ENCODE measurements at places on chromosomes 5 and 9. TPM values are rescaled to one million over a fixed set of nuclear protein-coding genes. Genes with fewer than 3 reads are reported as not detected.
A peak's percentile ranks its signal among the peaks of the same experiment; 100 is the strongest.

DNA sequence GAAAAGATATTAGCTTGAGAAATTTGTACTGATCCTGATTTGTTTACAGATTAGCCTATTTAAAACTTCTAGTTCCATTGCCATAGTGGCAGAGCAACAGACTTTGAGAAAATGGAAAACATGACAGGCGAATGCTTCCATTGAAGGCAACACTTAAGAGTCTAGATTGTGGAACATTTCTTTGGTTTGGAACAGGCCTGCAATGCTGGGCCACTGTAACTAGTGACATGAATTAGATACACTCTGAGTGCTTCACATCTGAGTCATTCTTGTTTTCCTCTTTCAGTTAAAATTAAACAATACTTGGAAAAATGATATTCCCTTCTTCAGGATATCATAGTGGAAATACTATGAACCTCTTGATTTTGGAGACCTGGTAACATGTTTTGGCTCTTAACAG is 453.6 kb upstream of the TUSC1 start:
- H3K27me3 ChIP-seq, result no peaks in the 10 kb centered on the region
- no peaks in the 10 kb centered on the region for H3K4me1 ChIP-seq
- H3K4me3 ChIP-seq, result no peak overlapping the region
- DNase-seq, result no peak

- H3K4me1 ChIP-seq, result peaks cover 29% of the 10 kb centered on the region
- H3K36me3 ChIP-seq, result peaks cover 8% of the 10 kb centered on the region
- H3K4me3 ChIP-seq, result peak overlapping the region; percentile 96
- peaks cover 5% of the 10 kb centered on the region for H3K27me3 ChIP-seq
- peak overlapping the region; percentile 23 for H3K27ac ChIP-seq
Observed at GRCh38 chr5:87268970-87269377, 1.3 kb downstream of the RASA1 start.

- no peaks in the 10 kb centered on the region for H3K27me3 ChIP-seq
- no peaks in the 10 kb centered on the region for H3K4me1 ChIP-seq
- H3K4me3 ChIP-seq, result no peak overlapping the region
- H3K36me3 ChIP-seq, result no peaks in the 10 kb centered on the region
- no peak for DNase-seq
Observed at GRCh38 chr9:38289236-38289865, 103.2 kb upstream of the ALDH1B1 start.

DNA sequence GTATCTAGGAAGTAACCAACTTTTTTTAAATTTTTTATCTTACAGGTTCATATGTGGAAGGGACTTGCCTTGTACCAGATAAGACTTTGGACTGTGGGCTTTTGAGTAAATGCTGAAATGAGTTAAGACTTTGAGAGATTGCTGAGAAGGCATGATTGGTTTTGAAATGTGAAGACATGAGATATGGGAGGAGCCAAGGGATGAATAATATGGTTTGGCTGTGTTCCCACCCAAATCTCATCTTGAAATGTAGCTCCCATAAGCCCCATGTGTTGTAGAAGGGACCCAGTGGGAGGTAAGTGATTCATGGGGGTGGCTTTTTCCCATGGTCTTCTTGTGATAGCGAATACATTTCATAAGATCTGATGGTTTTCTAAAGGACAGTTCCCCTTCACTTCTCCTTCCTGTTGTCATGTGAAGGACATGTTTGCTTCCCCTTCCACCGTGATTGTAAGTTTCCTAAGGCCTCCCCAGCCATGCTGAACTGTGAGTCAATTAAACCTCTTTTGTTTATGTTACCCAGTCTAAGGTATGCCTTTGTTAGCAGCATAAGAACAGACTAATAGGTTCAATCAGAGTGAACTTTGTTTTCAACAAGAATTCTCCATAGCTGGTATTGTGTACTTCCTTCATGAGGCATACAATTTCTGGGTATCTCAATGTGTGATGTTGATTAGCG is 535.6 kb upstream of the MEF2C start:
- H3K36me3 ChIP-seq, result no peaks in the 10 kb centered on the region
- no peaks in the 10 kb centered on the region for H3K4me1 ChIP-seq
- no peak overlapping the region for H3K4me3 ChIP-seq
- no peaks in the 10 kb centered on the region for H3K27me3 ChIP-seq

DNA sequence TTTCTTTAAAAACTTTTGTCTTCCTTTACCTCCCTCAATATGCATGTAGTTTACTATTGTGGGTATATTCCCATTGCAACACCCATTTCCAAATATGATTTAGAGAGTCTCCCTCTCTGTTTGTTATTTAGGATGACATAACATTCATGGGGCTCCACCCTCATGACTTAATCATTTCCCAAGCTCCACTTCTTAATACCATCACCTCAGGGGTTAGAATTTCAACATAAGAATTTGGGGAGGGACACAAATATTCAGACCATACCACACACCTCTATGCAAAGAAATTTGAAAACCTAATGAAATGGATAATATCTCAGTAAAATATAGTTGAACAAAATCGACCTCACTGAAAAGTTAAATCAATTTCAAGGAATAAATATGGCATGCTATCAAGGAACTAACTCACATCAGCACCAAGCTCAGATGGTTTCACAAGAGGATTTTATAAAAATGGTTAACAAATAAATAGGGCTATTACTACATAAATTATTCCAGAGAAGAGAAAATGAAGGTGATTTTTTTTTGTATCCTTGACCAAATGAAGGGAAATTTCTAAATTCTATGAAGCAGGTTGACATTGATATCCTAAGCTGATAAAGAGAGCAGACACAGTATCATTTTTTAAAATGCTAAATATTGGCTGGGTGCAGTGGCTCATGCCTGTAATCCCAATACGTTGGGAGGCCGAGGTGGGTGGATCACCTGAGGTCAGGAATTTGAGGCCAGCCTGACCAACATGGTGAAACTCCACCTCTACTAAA is 20.2 kb upstream of the UBTD2 start:
- H3K27me3 ChIP-seq, result peaks cover 12% of the 10 kb centered on the region
- no peaks in the 10 kb centered on the region for H3K4me1 ChIP-seq
- no peak overlapping the region for H3K4me3 ChIP-seq
- H3K36me3 ChIP-seq, result no peaks in the 10 kb centered on the region
- no peak for DNase-seq
- no peak overlapping the region for H3K27ac ChIP-seq

DNA sequence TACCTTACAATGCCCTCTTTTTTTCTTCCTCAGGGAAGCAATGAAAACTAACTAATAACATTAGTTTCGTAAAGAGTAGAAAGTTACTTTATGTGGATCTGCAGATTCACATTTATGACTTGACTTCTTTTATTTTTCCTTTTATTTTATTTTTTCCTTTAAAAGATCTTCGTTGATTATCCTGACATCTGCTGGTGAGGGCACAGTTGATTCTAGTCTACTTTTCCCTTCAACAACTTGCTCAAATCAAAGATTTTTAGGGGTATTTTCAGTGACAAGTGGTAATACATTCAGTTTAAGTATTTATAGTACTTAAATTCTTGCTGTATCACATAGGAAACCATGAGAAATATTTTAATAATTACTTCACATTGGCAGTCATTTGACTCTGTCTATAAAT is 4.9 kb downstream of the EDIL3 start:
- no peaks in the 10 kb centered on the region for H3K36me3 ChIP-seq
- H3K27ac ChIP-seq, result no peak overlapping the region
- DNase-seq, result no peak
- H3K27me3 ChIP-seq, result peaks cover 24% of the 10 kb centered on the region

Gene GNE
- 23.3 TPM for total RNA-seq

Gene SLC1A1
- not detected for total RNA-seq

Gene BARHL1
- total RNA-seq, result not detected
